ENCODE measurements at places on chromosomes 1 and 21.

DNA sequence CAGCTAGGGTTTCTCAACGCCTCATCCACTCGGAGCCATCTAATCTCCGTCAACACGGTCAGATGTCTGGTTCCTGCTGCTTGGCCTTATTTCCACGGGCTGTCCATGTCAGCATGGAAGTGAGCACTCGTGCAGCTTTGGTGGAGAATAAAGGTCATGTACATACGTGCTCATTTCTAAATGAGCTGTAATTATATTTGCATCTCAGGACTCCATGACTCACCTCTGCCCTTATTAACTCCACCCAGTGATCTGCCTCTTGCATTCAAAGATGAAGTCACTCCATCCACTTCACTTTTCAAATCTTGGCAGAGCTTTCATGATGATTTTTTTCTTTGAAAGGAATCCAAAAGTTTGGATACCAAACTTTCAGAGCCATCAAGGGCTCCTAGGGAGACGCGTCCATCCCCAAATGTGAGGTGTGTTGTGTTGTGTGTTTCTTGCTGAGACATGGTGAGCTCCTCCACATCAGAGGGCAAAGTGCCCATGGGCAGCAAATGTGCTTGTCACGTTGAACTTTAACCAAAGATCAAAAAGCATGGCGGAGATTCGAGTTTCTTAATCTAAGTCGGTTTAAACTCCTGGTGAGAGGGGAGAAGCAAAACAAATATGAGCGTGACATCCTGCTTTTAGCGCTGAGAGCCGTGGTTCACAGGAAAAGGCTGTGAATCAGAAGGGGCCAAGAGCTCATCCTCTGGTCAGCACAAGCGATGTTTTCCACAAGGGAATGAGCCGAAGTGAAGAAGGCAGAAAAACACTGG is 68.6 kb upstream of the ERRFI1 start:
- no peak for DNase-seq

DNA sequence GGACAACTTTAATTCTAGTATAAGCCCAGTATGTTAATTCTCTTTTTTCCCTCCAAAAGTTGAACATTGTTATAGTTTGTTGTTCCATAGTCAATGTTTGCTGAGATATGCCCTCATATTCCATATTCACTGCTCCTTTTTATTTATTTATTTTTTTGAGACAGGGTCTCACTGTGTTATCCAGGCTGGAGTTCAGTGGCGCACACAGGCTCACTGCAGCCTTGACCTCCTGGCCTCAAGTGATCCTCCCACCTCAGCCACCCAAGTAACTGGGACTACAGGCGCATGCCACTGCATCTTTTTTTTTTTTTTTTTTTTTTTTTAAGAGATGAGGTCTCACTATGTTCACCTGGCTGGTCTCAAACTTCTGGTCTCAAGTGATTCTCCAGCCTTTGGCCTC is 38.7 kb downstream of the GFI1 start:
- no peak for DNase-seq

- no peak for DNase-seq
These were observed 201.2 kb downstream of the TGFB2 start for GRCh38 chr1:218546314-218546713.

DNA sequence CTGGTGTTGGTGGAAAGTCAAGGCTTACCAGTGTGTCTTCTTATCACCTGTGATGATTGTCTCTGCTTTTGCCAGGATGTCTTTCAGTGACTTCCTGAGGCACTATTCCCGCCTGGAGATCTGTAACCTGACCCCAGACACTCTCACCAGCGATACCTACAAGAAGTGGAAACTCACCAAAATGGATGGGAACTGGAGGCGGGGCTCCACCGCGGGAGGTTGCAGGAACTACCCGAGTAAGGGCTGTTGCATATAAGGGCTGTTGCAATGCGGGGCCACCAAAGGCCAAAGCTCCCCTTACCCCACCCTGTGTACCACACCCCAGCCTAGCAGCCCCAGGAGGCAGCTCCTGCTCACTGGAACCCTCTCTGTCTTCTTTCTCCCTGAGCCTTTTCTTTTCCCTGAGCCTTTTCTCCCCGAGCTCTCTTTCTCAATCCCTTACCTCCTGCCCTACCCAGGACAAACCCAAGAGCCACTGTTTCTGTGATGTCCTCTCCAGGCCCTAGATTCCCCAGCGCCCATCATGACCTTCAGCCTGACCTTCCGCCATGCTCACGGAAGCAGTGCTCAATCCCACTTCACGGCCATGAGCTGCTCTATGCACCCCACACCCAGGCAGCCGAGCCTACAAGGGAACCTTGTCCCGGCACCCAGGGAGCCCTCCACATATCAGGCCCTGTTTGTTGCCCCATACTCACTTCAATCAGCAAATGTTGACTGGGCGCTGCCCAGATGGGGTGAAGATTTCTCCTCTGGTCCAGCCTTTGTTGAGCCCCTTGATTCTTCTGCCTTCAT is 40.6 kb downstream of the CAPN2 start:
- no peak for DNase-seq

All from tongue (tissue), 3 donors.